ENCODE measurements at places on chromosomes 4 and X.
A peak's percentile ranks its signal among the peaks of the same experiment; 100 is the strongest.

- no peak for DNase-seq
Measured at GRCh38 chr4:149409146-149409545, 406.5 kb downstream of the IQCM start.

GRCh38 chrX:109936598-109936997 is 66.3 kb upstream of the TMEM164 start:
- DNase-seq: no peak

DNA sequence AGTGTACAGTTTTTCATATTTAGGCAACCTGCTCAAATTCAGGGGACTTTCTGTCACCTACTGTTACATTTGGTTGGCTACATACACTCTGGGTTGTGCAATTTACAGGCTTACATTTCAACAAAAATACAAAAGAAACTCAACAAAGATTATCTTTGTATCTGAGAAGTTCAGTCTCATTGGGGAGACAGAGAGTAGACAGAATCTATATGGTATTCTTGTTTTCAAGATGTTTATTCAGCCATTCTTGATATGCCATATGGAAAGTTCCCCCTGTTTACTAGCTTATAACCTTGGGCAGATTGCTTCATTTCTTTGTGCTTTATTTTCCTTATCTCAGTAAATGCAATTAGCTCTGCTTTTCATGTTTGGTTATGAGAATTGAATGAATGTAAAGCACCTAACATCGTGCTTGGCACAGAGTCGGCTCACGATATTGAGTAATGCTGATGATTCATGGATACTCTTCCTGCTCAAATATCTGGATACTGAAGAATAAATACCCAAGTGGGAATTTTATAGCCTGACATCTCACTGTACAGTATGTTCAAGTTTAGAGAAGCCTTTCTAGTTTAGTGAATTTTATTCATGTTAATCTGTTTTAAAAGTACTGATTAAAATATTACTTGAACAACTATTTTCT is 96.5 kb upstream of the PACRGL start:
- no peak for DNase-seq

DNA sequence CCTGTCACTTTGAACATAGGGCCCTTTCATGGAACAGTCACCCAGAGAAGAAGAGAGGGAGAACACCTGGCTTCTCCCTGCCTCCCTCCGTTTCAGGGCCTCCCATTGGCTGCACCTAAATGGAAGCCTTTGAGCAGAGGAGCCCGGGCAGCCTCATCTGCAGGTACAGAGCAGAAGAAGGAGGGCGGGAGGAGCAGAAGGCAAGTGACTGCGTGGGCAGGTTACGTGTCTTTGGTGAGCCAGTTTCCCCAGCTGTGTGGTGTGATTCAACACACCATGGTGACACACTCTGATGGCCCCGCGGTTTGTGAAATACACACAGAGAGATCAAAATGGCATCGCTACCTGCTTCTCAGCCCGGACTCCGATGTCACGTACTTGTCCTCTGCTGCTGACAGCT is 431 bp downstream of the C4orf50 start:
- no peak for DNase-seq

- no peak for DNase-seq
Measured at GRCh38 chrX:25112156-25112555, 96.4 kb upstream of the ARX start.

- DNase-seq: no peak
Measured at GRCh38 chr4:147480891-147481576, at the start of gene EDNRA. TSS of gene EDNRA (plus strand) at chr4:147481097. CDS start at chr4:147485682, 4,585 bp downstream.

GRCh38 chr4:120720354-120720934 is 202.1 kb downstream of the PRDM5 start:
- no peak for DNase-seq

GRCh38 chrX:40040686-40041461 is 56.9 kb downstream of the BCOR start:
- no peak for DNase-seq

GRCh38 chr4:158020176-158020575 is 152.6 kb downstream of the GASK1B start:
- DNase-seq: no peak

DNA sequence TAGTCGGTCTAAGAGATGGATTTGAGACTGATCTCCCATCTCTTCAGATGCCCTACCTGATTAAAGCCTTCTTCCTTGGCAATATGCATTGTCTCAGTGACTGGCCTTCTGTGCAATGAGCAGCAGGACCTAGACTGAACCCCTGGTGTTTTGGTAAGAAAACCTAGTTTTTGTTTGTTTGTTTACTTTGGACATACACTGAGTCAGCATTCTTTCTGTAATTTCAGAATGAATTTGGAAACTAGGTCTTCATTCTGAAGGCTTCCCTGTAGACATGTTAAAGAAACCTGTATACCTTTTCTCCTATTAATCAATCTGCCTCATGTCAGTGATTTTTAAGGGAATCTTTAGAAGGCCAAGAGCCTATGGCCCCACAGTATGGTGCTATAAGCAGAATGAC is 597.5 kb upstream of the HTR2C start:
- no peak for DNase-seq

DNA sequence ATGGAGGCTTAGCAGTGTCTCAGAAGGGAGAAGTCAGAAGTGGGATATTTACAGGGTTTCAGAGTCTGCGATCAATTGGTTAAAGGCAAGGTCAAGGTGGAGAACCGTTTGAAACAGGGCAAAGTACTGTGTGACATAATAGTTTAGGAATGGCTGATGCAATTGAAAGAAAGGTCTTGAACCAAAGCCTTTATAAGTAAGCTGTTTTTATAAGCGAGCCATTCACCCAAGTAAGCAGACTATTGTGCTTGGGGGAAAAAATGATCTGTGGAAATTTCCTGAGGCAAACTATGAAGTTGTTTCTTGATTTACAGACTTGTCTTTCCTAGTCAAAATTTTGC is 327.3 kb downstream of the CAMK2D start:
- no peak for DNase-seq

DNA sequence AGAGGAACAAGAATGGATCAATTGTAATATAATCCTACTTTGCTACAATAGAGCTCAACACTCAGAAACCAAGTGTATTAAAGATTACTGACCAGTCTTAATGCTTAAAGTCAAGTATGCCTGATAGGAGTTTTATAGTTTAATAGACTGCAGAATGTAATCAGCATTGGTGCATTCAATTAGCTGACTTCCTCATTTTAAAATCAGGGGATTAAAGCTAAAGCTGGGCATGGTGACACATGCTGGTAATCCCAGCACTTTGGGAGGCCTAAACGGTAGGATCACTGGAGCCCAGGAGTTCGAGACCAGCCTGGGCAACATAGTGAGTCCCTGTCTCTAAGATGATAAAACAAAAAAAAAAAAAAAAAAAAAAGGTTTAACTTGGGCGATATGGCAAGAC is 10.8 kb downstream of the HNRNPDL start:
- peak; percentile 43 for DNase-seq

GRCh38 chr4:25759101-25759500 is 103.5 kb downstream of the SLC34A2 start:
- no peak for DNase-seq

- no peak for DNase-seq
Measured at GRCh38 chr4:74433043-74433442, 11.9 kb upstream of the AREG start.

GRCh38 chr4:168995537-168996295 is 14.3 kb downstream of the CBR4 start:
- DNase-seq: no peak

- no peak for DNase-seq
Measured at GRCh38 chr4:73275318-73275654, 16.7 kb upstream of the ANKRD17 start.

DNA sequence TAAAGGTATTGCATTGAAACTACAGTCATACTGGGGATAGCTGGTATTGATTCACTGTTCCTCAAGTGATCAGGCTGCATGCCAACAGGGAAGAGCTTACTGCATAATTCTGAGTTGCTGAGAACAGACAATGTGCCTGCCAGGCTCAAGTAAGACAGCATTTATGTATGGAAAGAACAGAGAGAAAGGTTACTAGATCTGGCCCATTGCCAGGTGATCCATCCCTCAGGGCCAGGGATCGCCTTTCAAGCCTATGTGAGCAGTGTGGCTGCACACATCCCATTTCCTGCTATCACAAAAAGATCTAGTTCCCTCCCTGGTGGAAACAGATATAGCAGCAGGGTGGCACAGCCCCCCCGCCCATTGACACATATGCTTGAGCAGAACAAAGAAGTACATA is 254.0 kb downstream of the TMA16 start:
- no peak for DNase-seq

DNA sequence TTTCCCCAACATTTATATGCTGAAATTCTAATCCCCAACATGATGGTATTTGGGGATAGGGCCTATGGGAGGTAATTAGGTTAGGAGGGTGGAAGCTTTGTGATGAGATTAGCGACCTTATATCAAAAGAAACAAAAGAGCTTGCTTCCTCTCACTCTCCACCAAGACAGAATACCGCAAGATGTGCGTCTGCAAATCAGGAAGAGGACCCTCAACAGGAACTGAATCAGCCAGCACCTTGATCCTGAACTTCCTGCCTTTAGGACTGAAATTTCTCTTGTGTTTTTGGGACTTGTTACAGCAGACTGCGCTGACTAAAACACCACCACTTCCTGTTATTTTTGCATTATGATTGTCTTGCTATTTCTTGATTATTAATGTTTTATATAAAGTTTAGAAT is 1889.4 kb downstream of the C4orf33 start:
- no peak for DNase-seq
